Activated CD4-positive, alpha-beta T cell treated with anti-CD3 and anti-CD28 coated beads, Interleukin-2, Interleukin-4, amounts not matched to agents 100 ng/mL and 50 ng/mL, durations not matched to agents 16 hours and 8 hours (primary cell): ENCODE measurements at places on chromosomes 6 and 20.

DNA sequence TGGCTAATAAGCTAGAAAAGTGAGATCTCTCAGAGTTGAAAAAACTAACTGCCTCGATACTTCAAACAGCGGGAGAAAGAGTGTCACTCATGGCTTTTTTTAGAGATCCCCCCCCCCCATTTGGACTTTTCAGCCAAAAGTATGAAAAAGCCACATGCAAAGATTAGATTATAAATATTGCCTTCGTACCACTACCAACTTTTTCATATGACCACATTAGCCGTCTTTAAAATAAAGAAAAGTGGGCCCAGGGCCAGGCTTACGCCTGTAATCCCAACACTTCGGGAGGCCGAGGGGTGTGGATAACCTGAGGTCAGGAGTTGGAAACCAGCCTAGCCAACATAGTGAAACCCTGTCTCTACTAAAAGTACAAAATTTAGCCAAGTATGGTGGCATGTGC lies 4.4 kb downstream of the PGK2 start:
- DNase-seq, result no peak

GRCh38 chr6:2961506-2961905 lies 9.9 kb downstream of the SERPINB6 start:
- DNase-seq, result no peak

- no peak for DNase-seq
Observed at GRCh38 chr6:14074476-14075094, 43.0 kb upstream of the CD83 start.

GRCh38 chr6:28922004-28922820 lies 1.6 kb downstream of the TRIM27 start:
- peak; percentile 48 for DNase-seq

- no peak for DNase-seq
Observed at GRCh38 chr6:155313602-155314091, 637 bp downstream of the TFB1M start.

DNA sequence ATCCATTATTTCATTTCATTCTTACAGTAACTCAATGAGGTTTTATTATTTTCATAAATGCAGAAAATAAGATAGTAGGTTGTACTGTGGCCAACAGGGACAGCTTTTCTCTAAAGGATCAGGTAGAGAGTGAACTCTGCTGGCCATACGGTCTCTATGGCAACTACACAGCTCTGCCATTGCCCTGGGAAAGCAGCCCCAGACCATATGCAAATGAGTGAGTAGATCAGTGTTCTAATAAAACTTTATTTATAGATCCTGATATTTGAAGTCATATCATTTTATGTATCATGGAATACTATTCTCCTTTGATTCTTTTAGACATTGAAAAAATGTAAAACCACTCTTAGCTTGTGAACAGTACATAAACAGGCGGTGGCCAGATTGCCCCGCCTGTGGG lies 192.5 kb upstream of the RREB1 start:
- no peak for DNase-seq

DNA sequence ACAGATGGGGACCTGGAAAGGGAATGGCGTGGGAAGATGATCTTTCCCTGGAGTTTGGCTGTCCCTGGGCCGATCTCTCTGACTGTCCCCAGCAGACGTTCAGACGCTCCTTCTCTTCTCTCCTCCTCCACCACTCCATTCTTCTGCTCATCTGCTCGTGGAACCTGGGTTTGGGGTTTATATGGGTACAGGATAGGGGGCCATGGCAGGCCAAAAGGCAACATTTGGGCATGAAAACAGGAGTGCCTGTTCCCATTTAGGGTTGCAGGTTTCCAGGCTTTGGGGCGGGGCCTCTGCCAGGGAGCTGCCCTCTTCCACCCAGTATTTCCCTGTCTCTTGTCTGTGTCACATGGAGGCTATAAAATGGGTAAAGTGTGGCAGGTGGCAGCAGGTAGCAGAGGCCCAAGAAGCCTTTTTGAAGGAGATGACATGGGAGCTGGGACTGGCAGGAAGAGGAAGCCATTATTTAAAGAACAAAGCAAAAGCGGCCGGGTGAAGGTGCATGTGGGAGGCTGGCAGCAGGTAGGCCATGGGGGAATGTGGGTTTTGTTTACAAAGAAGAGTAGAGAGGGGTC lies 203.7 kb downstream of the BMP7 start:
- DNase-seq, result no peak

GRCh38 chr6:152952866-152953509 lies 29.9 kb downstream of the FBXO5 start:
- DNase-seq, result peak; percentile 19

GRCh38 chr6:99297415-99297814 lies 52.1 kb downstream of the FAXC start:
- no peak for DNase-seq

- DNase-seq, result no peak
Observed at GRCh38 chr6:107355659-107356058, 103.7 kb downstream of the PDSS2 start.

GRCh38 chr6:106185615-106186014 lies 99.5 kb downstream of the PRDM1 start:
- DNase-seq, result peak; percentile 72

- DNase-seq, result no peak
Observed at GRCh38 chr6:41964201-41964887, 22.7 kb upstream of the CCND3 start.

GRCh38 chr6:16498957-16499356 lies 260.6 kb downstream of the GMPR start:
- DNase-seq, result no peak

DNA sequence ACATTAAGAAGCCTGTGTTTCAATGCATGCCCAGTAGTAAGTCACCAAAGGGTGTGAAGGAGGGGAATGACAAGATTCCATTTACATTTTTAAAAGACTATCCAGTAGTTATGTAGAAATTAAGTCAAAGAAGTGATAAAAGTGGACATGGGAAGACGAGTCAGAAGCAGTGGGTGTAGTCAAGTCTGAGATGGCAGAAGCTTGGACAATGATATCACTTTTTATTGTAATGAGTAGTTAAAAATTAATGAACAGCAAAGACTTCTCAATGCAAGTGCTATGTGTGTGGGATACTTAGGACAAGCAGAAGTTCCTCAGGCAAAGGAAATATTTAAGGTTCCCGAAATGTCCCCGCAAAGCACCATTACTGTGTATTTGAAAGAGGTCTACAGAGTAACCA lies 156.0 kb downstream of the DST start:
- no peak for DNase-seq

DNA sequence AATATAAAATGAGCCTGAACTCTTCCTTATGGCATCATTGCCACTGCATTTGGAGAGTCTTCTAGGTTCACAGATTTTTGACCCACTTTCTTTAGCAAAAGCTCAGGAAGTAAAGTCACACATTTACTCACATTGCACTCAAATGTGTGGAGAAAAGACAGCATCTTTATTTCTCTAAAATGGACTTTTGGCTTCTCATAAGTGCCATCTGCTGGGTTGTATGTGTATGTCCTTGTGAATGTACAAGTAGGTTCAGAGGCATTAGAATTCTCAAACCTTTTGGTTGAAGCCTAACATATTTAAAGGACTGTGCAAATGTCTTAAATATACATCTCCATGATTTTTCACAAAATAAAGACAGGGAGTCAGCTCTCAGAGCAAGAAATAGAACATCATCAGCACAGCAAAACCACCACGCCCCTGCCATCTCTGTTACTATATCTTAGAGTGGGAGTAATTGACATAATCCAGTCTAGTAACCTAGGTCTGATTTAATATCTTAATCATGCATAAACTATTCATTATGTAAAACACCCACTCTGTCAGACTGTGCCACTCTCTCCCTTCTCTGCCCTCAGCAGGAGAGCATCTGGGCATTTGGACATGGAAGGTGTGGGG lies 42.2 kb upstream of the SPTLC3 start:
- DNase-seq, result no peak

- no peak for DNase-seq
Observed at GRCh38 chr6:112592159-112592558, 245.0 kb downstream of the RFPL4B start.

- no peak for DNase-seq
Observed at GRCh38 chr6:122995921-122996793, at the start of gene CLVS2. Gene CLVS2, plus strand, starts transcription at chr6:122996235. Its CDS starts 1,543 bp downstream, at chr6:122997778.

GRCh38 chr6:110216140-110216539 lies 35.9 kb downstream of the CDC40 start:
- DNase-seq, result no peak

GRCh38 chr6:68635412-68635705 lies 277 bp downstream of the ADGRB3 start:
- DNase-seq, result no peak

DNA sequence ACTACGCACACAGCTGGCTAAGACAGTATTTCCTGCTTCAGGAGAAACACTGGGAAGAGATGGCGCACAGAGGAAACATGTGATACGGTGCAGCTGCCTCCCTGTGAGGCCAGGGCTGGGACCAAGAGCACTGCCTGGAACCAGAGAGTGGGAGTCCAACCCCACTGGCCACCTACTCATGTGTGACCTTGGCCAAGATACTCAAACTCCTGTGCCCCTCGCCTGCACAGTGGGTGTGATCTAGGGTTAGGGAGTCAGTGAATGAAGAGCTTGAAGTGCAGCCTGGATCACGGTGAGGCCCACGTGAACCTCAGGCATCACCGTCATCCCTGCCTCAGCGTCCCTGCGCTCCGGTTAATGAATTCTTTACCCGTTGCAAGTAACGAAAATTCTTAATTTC lies 41.7 kb upstream of the MPC1 start:
- no peak for DNase-seq

DNA sequence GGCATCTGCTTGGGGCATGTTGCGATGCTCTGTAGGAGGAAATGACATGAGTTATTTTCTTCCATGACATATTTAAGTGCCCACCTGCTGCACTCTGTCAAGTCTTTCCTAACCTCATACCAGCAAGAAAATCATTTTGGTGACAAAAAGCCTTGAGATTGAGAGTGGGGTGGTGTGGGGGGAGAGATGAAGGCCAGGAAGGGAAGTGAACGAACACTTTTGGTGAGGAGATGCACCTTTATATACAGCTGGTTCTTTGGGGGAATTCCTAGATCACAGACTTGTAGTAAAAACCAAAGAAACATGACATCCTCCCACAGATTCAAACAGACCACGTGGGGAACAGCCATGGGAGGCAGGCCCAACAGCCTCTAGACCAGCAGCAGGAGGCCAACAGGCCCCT lies 26.1 kb downstream of the NCOA5 start:
- DNase-seq, result no peak

DNA sequence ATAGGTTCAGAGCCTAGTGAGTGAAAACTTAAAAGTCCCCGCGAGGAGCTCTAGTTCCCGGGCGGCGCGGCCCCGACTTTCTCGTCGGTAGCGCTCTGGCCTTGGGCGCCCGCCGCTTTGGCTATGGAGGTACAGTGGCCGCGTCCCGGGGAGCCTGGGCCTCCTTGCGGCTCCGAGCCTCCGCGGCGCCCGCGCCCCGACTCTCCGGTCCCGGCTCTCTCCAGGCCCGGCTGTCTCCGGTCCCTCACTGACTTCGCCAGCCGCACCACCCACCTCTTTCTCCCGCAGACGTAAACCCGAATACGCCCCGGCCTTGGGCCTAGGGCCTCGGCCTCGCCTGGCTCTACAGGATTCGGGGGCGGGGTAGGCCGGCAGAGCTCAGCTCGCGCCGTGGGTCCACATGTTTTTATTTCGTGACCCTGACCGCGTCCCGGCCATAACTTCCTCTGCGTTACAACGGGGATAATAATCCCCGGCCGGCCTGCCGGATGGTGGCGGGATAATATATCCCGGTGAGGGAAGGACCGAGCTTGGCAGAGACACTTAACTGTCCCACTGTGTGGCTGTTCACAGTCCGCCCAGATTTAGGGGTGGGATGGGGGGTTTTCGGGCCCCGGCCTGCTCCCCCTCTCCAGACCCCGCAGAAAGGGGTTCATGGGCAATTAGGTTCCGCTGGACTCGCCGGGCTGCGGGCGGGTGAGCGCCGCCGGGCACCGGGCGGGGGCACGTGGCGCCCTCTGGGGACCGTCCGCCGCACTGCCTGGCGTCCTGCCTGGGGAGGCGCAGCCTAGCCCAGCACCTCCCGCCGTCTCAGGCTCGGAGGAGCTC lies 10.0 kb upstream of the TBX18 start:
- peak; percentile 31 for DNase-seq

DNA sequence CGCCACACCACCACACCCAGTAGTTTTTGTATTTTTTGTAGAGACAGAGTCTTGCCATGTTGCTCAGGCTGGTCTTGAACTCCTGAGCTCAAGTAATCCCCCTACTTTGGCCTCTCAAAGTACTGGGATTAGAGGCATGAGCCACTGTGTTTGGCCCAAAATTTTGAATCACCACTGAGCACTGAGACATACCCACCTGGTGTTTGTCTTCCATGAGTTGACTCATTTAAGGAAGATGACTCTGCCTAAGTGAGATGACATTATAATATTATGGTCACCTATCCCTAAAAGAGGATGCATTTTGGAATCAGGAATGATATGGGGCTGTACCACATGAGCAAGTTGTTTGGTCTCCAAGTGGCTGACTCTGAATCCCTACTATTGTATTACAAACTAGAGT lies 54.6 kb upstream of the RNF217 start:
- no peak for DNase-seq

- no peak for DNase-seq
Observed at GRCh38 chr6:51300510-51300909, 481.8 kb downstream of the TFAP2B start.

- no peak for DNase-seq
Observed at GRCh38 chr20:39468703-39469102, 506.6 kb downstream of the DHX35 start.

DNA sequence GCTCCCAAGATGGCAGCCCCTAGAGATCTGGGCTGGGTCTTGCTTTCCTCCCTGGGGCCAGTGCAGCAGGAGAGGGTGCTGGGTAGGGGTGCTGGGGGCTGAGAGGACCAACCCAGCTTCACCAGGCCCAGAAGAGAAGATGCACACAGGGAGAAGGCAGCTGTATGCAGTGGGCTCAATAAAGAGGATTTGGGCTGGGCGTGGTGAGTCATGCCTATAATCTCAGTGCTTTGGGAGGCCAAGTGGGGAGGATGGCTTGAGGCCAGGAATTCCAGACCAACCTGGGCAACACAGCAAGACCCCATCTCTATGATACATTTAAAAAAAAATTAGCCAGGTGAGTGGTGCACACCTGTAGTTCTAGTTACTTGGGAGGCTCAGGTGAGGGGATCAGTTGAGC lies 25.7 kb upstream of the EMILIN3 start:
- no peak for DNase-seq

- DNase-seq, result no peak
Observed at GRCh38 chr6:52077961-52078625, 9.3 kb downstream of the PKHD1 start.

GRCh38 chr6:36039112-36039511 lies 11.5 kb downstream of the MAPK14 start:
- DNase-seq, result no peak

DNA sequence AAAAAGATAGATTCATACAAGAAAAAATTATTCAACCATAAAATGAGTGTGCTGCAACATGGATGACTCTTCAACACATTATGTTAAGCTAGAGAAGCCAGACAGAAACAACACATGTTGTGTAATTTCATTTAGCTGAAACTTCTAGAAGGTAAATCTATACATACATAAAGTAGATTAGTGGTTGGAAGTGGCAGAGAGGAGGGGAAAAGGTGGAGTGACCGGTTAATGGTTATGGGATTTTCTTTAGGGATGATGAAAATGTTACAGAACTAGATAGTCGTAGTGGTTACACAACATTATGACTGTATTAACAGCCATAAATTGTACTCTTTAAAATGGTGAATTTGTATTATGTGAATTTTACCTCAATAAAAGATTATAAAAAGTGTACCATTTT lies 304.1 kb upstream of the SLC35B3 start:
- no peak for DNase-seq

GRCh38 chr6:140441256-140441655 lies 1066.8 kb upstream of the CITED2 start:
- DNase-seq, result no peak
